Inflammatory macrophage treated with lipopolysaccharide for 1 hour (primary cell): ENCODE measurements at places on chromosomes 12 and 14.

DNA sequence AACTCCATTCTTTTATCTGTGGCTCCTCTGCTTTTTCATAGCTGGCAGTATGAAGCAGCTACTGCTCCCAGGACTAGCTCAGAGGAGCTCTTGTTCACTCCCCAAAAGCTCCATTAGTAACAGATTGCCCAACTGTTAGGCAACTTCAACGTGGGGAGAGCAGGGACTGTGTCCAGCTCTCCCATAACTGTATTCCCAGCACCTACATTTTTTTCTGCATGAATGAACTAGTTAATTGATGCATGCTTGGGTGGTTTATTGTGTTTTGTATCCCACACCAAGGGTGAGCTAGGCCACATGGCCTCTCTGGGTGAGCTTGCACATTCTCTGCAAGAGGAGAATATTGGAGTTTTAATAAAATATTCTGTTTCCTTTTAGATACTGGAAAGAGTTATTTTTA is 15.2 kb downstream of the STON2 start:
- DNase-seq = no peak

- peak; percentile 100 for DNase-seq
Measured at GRCh38 chr14:68741839-68742470, 50.9 kb downstream of the ZFP36L1 start.

GRCh38 chr12:27133022-27133590 is 50.7 kb upstream of the C12orf71 start:
- no peak for DNase-seq

DNA sequence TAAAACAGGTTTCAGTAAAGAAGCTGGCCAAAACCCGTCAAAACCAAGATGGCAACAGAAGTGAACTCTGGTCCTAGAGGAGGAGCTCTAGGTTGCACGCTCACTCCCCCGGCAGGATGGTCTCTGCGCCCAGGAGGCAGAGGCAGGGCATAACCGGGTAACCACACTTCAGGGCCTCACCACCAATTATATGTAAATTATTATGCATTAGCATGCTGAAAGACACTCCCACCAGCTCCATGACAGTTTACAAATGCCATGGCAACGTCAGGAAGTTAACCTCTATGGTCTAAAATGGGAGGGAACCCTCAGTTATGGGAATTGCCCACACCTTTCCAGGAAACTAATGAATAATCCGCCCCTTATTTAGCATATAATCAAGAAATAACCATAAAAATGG is 20.1 kb upstream of the SLC6A12 start:
- no peak for DNase-seq

DNA sequence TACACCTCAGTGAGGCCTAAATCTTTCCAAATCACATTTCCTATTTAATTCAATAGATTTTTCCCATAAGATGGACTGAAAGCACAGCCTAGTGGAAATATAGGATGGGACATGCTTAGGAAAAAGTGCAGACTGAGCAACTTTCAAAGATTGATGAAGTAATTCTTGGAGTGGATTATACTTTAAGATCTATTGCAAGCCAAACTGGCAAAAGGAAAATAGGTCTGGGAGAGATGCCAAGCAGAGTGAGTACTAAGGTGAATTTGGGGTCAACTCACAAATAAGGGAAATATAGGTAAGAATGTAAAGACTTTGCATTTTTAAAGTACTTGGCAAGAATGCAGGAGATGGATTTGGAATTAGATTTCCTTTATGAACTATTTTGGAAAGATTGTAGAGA is 170.2 kb upstream of the FOXG1 start:
- DNase-seq = no peak

DNA sequence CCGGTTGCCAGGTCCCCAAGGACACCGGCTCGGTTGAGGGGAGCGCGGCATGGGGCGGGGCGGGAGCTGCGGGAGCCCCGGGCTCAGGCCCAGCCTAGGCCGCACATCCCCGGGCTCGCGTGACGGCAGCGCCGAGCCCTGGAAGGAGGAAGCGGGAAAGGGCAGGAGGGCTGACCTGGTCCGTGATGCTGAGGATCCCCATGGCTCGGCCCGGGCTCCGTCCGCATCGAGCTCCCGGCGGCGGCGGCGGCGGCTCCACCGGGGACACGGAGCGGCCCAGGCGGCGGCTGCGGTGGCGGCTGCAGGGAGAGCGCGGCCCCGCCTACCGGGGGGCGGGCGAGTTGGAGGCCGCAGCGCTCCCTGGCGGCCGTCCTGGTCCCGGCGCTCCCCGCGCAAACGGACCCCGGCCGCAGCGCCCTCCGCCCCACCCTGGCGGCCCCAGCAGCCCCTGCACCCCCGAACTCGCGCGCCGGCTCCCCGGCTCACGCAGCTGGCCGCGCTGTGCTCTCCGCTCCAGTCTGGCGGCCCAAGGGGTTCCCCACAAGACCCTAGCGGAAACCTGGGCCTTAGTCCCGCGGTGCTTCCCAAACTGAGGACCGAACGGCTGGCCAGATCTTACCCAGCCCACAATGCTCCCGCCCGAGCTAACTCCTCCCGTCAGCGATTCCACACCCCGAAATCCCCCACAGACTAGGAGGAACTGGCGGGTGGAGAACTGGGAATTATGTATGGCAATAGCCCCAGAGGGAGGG is at the start of gene ANKRD52:
ANKRD52 (minus strand) TSS at position 317 of the 752 bp plus-strand sequence; CDS start at position 202, 115 bp downstream.
- DNase-seq = peak; percentile 81

DNA sequence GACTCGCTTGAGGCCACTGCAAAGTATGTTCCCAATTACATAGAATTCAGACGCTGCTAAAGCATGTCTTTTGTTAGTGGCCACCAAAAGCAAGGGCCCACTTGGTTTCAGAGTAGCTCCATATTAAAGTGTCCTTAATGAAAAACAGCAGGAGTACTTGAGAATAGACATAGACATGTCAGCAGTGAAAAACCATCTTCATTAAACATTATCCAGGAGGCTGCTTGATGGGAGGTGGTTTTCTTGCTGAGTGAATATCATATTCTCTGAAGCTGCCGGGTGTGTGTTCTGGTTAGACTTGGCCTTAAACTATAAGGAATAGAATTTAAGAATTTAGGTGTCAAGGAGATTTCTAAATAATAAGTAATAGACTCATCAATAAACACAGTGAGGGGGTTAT is 79.5 kb upstream of the CCDC198 start:
- no peak for DNase-seq

DNA sequence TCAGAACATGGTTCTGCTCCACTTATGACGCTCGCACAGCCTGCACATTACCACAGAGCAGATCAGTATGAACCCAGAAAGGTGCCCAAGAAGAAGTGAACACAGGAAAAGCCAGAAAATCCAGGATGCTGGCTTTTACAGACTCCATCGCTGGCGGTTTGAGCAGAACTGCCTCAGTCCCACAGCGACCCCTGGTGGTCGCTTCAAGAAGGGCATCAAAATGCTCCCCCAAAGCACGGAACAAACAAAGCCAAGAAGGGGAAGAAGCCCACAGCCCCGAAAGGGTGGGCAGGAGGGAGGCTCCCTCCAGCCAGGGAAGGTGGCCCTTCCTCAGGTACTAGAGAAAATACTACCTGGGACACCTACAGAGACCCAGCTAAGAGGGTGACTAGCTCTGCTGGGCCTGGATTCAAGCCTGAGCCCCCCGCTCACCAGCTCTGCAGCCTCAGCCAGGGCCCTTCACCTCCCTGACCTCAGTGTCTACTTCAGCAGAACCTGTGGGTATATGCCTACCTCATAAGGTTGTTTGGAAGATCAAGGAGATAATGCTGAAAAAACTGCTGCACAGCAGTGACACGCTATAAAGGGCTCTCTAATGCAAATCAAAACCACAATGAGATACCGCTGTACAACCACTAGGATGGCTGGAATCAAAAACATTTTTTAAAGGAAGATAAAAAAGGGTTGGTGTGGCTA is 98.1 kb downstream of the NCOR2 start:
- no peak for DNase-seq

- DNase-seq = no peak
Measured at GRCh38 chr12:26239122-26239851, 43.9 kb downstream of the SSPN start.

DNA sequence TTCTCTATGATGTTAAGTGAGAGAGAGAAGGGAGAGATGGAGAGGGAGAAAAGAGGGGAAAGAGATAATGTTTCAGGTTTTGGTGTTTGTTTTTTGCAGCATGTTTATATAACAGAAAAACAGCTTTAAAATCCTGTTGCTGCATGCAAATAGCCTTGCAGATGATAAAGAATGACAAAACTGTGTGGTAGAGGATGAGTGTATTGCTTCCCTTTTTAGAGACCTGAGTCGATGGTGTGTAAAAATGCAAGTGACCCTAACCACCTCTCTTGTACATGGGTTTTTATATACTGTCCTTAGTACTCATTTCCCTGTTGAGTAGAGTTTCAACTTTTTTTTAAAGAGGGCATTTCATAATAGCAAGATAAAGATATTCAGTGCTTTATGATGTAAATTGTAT is 249.1 kb downstream of the AKAP6 start:
- no peak for DNase-seq

DNA sequence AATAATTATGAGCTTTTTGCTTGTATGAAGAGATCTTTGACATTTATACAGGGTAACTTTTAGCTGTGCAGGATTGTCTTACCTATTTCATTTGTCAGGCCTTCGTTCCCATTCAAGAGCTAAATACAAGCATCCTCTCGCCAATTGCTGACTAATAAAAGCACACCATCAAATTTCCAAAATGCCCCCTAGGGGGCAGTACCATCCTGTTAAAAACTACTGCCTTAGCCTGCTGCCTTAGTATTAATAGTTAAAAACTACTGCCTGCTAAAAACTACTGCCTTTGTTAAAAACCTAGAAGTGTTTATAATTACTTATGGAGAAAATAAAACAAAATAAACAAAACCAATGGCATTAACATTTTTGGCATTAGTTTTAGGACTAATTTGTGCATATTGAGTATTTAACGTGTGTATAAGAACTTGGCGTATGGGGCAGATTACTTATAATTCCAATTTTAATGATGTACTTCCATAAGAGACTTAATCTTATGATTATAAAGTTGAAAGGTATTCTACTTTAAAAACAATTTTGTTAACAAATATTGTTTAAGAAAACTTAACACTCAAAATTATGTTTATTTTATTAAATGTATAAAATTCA is 3.0 kb upstream of the IFI27L2 start:
- DNase-seq = peak; percentile 90

DNA sequence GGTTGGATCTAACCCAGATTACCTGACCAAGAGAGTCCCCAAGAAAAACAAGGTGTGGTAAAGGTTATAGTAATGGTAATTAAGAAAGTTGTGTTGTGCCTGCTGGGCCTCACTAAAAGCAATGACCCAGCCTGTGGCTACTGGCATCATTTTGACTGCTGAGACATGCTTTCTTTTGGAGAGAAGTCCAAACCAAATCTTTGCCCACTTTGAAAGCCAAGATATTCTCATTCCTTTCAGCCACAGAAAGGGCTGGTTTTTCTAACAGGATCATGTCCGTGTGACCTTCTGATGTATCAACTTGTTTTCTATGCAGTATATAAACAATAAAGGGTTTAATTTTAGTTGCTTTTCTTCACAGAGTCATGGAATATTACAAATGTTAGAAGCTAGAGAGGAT is 388.6 kb downstream of the RAD51B start:
- no peak for DNase-seq

DNA sequence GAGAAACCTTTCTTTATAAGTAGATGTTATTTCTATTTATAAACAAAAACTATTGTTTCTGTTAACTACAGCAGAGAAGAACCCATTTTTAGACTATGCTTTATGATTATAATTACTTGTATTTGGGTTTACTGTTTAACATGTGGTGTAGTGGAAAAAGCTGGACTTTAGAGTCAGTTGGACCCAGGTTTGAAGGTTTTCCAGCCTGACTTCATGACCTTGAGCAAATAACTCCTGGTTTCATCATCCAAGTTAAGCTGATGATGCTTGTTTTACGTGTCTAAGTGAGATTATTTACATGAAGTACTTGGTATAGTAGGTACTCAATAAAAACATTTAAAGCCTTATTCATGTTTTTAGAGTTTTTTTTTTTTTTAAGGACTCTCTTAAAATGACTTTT is 221.8 kb upstream of the ARHGAP5 start:
- DNase-seq = no peak

DNA sequence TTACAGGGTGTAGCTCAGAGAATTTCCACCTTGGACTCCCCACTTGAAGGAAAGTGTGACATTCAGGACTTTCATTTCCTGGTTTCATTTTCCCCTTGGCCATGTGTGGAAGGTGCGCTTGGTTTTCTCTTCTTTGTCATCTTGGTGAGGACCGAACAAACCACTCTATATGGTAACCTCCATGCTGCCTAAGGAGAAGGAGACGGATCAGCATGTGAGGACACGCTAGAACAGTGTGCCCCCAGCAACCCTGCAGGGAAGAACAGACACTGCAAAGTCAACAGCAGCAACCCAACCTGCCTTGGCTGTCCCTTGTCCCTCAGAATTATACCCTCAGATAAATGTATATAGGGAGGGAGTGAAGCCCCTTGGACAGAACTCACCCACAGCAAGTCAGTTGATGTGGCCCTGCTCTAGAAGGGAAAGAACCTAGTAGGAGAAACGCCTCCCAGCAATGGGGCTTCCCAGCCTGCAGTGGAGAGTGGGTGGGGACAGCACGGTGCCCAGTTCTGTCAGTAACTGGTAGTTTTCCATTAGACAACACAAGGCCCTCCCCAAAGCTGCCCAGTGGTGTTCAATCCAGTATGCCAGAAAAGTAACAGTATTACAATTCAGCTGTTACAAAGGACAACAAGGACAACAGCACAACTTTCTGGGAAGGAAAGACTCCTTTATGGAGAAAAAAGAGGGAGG is 18.9 kb upstream of the COCH start:
- peak; percentile 77 for DNase-seq

- DNase-seq = no peak
Measured at GRCh38 chr12:53805067-53805466, 53.3 kb upstream of the CISTR start.

- peak; percentile 29 for DNase-seq
Measured at GRCh38 chr14:34212172-34212929, 249.7 kb downstream of the SPTSSA start.

GRCh38 chr12:5777451-5777850 is 167.6 kb downstream of the ANO2 start:
- DNase-seq = no peak

DNA sequence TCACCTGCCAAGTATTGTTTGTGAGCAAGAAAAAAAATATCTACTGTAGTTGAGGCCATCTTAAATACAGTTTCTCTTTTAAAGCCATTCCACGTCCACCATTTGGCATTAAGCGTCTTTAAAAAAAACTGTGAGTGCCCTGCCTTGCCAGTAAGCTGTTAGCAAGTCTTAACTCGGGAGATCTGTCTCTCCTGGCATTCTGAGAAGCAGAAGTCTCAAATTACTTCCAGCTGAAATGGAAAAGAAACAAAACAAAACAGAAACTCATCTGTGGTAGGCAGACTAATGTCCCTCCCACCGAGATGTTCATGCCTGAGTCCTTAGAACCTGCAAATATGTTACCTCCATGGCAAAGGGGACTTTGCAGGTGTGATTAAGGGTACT is 126.2 kb downstream of the CRADD start:
- no peak for DNase-seq
